ENCODE measurements at places on chromosomes 5 and 9.
A peak's percentile ranks its signal among the peaks of the same experiment; 100 is the strongest.

- no peak for DNase-seq
These were observed 38.6 kb upstream of the SLC6A19 start for GRCh38 chr5:1162751-1163150.

GRCh38 chr5:35470866-35471265 is 146.8 kb upstream of the SPEF2 start:
- no peak for DNase-seq

DNA sequence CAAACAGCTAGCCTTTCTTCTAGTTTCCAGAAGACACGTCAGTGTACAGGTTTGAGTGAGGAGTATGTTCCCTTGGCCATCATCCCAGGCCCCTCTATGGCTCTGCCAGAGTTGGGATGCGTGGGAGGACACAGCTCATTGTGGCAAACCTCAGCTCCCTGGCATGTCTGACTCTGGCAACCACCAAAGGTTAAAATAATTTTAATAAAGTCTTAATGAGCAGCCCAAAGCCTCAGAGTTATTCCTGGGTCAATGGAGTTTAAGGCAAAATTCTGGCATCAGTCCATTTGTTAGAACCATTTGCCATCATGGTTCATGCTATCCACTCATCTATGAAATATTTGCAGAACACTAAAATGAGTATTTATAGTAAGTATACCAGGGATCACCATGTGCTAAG is 79.8 kb upstream of the PAPPA start:
- DNase-seq, result no peak

DNA sequence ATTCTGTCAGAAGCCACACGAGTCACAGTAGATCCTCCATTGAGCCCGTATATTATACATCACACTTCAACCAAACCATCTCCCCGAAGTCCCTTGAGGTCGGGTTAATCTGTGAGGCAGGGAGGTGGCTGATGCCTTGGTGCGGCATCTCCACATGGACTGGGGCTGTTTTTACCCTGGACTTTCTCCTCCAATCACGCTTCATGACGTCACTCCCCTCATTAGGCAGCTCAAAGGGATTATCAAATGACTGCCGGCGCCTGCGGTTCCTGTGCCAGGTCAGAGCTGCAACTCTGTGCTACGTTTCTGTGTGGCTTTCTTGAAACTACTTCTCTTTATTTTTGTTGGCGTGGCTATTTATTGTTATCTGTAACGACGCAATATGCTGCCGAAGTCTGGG is 53.7 kb downstream of the TMOD1 start:
- peak; percentile 19 for DNase-seq

- DNase-seq, result peak; percentile 84
These were observed 9.7 kb downstream of the ORM2 start for GRCh38 chr9:114339130-114339908.

DNA sequence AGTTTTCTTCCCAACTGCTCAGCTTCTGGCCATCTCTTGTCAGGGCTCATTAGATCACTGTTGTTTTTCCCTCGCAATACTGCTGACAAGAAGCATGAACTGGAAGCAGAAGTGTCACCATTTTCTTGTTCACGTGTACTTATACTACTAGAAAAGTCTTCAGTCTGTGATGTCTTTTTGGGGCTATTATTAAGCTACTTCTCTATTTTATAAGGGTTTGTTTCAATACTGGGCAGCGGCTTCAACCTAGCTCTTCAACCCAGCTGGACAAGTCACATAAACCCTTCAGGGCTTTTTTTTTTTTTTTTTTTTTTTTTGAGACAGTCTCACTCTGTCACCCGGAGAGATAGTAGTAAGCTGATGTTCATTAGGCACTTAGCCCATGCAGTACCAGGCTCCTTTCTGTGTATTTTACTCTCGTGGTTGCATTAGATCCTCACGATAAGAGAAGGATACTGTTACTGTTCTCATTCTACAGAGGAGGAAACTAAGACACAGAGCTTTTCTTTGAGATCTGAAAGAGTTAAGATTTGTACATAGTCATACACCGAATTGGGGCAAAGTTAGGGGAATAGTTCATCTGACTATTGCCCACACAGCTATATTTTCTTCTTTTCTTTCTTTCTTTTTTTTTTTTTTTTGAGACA is 20.5 kb downstream of the RAPGEF1 start:
- DNase-seq, result no peak

- no peak for DNase-seq
These were observed 15.1 kb downstream of the TCOF1 start for GRCh38 chr5:150372639-150373038.

GRCh38 chr5:170538696-170539586 is 35.1 kb downstream of the KCNIP1 start:
- no peak for DNase-seq

DNA sequence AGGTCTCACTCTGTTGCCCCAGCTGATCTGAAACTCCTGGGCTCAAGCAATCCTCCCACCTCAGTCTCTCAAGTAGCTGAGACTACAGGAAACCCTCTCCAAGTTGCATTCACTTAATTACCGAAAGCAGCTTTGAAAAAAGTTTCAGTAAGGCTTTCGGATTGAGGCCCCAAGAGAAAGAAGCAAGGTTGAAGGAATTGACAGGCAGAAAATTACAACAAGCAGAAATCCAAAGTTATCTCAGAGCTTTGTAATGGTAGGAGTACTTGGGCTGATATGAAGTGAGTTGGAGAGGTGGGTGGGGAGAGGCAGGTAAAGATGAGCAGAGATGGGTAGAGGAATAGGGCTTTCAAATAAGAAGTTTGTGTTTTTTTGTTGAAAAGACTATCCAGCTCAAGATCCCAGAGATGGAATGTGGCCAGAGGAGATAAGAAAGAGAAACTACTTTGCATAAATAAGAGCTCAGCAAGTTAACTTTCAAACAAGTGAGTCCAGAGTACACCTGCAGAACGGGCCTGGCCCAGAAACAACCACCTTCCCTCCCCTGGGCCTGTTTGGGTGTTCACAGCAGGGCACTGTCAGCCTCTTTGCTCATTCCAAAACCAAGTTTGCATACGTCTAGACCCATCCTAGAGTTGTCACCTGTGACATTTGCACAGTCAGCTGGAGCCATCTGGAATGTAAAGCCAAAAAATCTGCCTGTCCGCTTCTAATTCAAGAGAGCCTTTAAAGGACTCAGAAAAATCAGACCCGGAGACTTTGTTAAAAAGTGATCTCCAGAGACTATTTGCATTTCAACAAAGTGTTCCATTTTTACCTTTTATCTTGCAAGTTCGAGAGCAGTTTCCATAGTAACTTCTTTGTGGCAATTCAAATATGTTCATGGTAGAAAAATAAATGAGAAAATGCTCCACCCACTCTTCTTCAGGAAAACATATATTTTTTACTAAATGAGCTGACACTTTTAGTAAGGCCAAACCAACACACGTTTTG is 2.2 kb upstream of the CLINT1 start:
- DNase-seq, result no peak

- no peak for DNase-seq
These were observed 160.6 kb downstream of the MARCHF11 start for GRCh38 chr5:16018970-16019369.

DNA sequence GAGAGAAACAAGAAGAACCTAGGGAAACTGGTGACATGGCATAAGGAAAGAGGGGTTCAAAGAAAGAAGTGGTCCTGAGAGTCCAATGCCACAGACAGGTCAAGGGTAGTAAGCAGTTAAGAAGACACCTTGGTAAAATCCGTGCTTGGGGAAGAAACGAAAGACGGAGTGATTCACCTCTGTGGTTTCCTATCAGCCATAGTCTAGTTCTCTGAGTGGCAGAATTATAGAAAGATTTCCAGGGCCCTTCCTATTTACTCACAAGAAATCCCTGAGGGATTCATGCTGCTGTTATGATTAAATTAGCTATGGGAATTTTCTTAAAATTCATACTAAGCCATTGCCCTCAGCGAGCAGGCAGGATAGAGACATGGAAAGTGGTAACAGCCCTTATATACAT is 31.7 kb downstream of the IL33 start:
- DNase-seq, result no peak

Measured in activated effector memory CD4-positive, alpha-beta T cell treated with anti-CD3 and anti-CD28 coated beads, Interleukin-2, amount 50 U/mL, for 16 hours (primary cell).